Stimulated activated CD4-positive, alpha-beta T cell treated with anti-CD3 and anti-CD28 coated beads, Interleukin-15, amount 100 ng/mL, for 48 hours (primary cell): ENCODE measurements at places on chromosomes 2 and 18.
A peak's percentile ranks its signal among the peaks of the same experiment; 100 is the strongest.

- no peak for DNase-seq
Observed at GRCh38 chr2:173358616-173359015, 3.9 kb downstream of the CDCA7 start.

DNA sequence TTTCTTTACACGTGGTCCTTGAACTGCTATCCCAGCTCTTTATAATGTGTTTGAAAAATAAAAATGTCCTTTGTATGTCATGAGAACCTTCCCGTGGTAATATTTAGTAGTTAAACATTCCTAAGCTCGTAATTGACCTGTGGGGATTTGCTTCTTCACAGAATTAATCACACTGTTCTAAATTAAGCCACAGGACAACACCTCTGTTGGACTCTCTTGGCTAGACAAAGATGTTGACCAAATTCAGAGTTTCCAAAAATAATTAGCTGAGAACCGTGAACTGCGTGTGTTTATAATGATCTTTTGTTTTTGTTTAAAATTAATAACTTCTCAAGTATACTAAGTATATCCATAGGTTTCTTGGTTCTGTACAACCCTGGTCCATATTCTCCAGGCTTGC lies 146.1 kb downstream of the GBX2 start:
- no peak for DNase-seq

- DNase-seq = no peak
Observed at GRCh38 chr2:105894327-105894944, 149.7 kb downstream of the NCK2 start.

GRCh38 chr2:38973266-38973665 lies 83.6 kb downstream of the ARHGEF33 start:
- no peak for DNase-seq

DNA sequence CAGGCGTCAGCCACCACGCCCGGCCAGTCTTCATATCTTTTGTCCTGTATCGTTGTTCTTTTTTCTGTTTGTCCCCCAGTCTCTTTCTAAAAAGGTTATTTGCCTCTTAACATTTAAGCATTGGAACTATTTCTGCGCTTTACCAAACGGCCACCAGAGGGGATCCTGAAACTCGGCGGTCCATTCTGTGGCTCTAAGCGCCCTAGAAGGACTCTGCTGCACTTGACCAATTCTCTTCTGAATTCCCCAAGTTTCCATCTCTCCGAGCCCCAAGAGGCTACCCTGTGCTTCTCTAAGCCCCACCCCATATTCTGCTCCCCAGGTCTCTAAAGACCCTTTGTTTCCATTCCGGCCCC lies 33.1 kb upstream of the REG3G start:
- DNase-seq = no peak

GRCh38 chr2:53353135-53354114 lies 414.2 kb upstream of the CHAC2 start:
- no peak for DNase-seq

- DNase-seq = no peak
Observed at GRCh38 chr2:130334026-130334425, 8.7 kb upstream of the IMP4 start.

GRCh38 chr2:236628981-236629605 lies 59.5 kb downstream of the ACKR3 start:
- no peak for DNase-seq

GRCh38 chr18:22831441-22831904 lies 101.7 kb upstream of the RBBP8 start:
- peak; percentile 3 for DNase-seq

- DNase-seq = no peak
Observed at GRCh38 chr2:201642086-201642578, 1.2 kb downstream of the TMEM237 start.

GRCh38 chr18:66641056-66641455 lies 37.2 kb upstream of the CDH19 start:
- DNase-seq = no peak

- DNase-seq = no peak
Observed at GRCh38 chr2:213691351-213691750, 407.1 kb downstream of the SPAG16 start.

DNA sequence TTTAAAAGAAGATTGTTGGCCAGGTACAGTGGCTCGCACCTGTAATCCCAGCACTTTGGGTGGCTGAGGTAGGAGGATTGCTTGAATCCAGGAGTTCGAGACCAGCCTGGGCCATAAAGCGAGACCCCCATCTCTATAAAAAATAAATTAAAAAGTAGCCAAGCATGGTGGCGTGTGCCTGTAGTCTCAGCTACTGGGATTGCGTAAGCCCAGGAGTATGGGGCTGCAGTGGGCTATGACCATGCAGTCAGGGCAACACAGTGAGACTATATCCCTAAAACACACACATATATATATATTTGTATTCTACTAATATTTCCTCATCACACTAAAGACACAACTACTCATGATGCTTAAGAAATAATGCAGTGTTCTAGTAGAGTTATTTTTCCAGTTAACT lies 7.1 kb downstream of the HDHD2 start:
- DNase-seq = no peak

DNA sequence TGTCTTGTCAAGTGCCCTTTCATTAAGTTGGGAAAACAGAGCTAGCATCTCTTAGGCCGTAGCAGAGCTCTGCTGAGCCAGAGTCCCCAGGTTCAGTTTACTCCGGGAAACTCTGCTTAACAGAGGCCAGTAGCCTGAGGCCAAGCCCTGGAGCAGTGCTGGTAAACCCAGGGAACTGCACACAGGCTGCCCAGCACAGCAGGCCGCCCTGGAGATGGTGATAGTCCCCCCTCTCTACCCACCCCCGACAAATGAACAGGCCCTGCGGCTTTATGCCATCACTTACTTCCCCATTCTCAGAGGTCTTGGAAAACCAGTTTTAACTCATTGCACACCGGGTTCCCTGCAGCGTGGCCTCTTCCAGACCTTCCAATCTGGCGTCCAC lies 3.5 kb downstream of the CNNM4 start:
- DNase-seq = no peak

DNA sequence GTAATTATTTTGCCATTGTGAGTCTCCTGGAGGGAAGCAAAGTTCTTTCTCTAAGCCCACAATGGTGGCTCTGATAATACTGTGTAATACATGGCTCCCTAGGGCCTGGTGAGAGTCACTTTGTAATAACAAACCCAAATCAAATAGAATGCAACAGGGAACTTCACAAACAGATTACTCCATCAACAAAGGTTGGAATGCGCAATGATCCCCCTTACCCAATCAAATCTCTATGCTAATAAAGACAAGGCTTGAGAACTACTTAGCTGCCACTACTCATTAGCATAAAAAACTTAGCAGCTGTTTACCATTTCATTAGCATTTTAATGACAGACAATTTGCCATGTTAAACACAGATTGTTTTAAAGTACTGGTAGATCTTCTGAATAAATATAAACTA lies 285.6 kb upstream of the SESTD1 start:
- no peak for DNase-seq

DNA sequence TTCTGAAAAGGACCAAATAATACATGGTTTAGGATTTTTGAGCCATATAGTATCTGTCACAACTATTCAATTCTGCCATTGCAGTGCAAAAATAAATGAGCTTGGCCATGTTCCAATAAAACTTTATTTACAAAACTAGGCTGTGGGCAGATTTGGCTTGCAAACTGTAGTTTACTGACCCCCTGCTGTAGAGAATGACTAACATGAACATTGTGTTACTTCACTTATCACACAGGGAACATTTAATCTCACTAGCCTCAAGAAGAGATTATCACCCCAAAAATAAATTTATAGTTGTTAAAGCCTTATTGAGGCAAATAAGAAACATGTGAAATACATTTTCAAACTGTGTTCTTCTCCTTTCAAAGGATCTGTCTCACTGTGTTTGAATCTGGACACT lies 766.2 kb downstream of the MBD2 start:
- no peak for DNase-seq

GRCh38 chr2:116879650-116880160 lies 934.8 kb upstream of the DDX18 start:
- no peak for DNase-seq

- DNase-seq = no peak
Observed at GRCh38 chr18:64438178-64438577, 289.3 kb upstream of the LINC00305 start.

DNA sequence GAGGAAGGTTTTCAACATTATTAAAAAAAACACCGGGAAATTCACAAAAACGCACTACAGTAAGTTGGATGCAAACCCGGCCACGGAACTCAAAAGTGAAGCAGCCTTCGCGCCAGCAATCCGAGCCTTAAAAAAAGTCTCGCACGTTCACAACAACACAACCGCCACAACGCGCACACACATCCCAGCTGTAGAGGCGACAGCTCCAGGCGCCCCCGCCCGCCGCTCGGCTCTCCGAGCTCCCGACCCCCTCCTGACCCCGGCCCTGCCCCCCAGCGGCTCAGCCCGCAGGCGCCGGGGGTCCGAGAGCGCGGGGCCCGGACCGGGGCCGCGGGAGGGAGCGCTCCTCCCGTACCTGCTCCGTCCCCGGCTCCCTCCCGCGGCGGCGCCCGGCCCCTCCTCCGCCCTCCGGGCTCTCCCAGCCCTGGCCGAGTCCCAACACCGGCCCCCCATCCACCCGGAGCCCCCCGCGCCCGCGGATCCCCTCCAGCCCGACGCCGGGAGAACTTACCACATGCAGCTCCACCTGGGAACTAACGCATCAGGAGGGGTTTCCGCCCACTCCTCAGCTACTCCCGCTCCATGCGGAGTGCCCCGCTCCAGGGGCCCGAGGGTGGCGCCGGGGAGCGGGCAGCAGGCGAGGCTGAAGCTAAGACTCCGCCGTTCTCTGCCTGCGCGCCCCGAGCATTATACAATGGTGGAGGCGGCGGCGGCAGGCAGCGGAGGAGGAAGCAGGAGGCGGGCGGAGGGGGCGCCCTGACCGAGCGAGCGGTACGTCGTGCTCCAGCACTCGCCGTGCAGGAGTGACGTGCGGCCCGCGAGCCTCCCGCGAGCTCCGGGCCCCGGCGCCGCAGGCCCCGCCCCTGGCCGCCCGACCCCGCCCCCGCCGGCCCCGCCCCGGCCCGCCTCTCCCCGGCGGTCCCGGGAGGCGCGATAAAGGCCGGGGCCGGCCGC lies at the start of gene SERTAD2:
Gene SERTAD2, minus strand, starts transcription at position 805 of the 954 bp plus-strand sequence. CDS start 17,042 bp downstream, outside the sequence.
- DNase-seq = no peak

GRCh38 chr2:189287982-189288521 lies 108.5 kb upstream of the COL5A2 start:
- no peak for DNase-seq

- DNase-seq = no peak
Observed at GRCh38 chr2:212330263-212330662, 208.3 kb downstream of the ERBB4 start.

GRCh38 chr2:235068701-235069100 lies 116.9 kb downstream of the SH3BP4 start:
- DNase-seq = no peak

DNA sequence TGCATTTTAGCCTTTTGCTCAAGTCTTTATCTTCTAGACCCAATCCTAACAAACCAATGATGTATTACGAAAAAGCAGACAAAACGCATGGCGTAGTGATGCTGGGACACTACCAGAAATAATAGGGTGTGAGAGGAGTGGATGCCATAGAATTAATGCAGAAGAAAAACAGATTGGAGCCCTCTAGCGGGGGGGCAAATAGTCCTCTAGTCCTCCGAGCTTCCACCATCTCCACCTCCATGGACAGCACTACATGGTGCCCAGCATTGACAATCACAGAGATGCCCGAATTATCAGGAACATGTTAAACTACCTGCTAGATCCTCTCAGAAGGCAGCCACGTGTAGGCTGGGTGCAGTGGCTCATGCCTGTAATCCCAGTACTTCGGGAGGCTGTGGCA lies 15.4 kb upstream of the ROCK2 start:
- DNase-seq = no peak

- no peak for DNase-seq
Observed at GRCh38 chr2:127310980-127311379, 17.0 kb upstream of the ERCC3 start.

DNA sequence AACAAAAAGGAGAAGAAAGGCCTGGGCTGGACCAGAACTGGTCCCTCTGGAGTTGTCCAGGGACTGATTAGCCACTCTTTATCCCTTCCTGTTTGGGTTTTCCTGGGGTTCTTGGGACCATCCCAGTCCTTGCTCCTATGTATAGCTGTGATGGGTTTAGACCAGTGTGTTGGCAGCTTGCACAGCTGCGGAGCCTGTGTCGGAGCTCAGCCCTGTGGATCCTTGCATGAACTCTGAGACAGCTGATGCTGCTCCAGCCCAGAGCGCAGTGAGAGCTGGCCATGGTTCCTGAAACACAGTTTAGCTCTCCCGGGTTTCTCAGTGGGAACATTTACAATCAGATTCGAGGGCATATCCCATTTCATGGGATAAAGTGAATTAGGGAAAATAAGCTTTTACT lies 16.9 kb downstream of the IMPA2 start:
- DNase-seq = no peak

- no peak for DNase-seq
Observed at GRCh38 chr2:71223767-71224333, 3.1 kb downstream of the PAIP2B start.

DNA sequence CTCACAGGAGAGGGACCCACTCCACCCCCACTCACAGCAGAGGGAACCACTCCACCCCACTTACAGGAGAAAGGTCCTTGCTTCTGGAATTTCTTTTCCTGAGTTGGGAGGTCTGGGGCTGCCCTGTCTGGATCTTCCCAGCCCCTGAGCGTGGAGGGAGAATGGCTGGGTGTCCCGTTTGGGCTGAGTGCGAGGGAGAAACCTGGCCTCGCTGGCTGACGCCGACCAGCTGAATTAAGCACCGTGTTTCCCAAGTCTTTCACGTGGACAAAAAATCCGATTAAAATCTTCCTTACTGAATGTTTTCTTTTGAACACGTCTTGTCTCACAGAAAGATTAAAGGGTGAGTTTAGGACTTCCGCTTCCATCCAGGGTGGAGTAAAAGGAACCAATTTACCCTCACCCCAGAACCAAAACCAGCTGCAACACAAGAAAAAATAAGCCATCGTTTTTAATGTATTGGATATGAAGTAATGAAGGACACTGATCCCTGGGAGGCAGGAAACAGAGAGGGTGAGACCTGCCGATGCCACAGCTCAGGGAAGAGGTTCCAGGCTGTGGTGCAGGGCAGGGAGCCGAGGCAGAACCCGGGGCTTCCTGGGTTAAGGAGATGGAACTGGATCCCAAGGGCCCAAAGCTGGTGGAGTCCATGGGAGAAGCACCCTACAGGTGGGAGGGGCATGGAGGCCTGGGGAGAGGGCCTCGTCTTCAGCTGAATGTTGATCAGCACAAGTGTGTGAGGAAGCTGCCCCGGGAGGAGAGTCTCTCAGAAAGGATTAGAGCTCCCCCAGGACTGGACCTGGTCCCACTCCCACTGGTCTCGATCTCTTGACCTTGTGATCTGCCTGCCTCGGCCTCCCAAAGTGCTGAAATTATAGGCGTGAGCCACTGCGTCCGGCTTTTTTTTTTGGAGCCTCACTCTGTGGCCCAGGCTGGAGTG lies 60.3 kb downstream of the RTP5 start:
- DNase-seq = no peak

GRCh38 chr2:20516646-20517341 lies 69.9 kb downstream of the RHOB start:
- no peak for DNase-seq

DNA sequence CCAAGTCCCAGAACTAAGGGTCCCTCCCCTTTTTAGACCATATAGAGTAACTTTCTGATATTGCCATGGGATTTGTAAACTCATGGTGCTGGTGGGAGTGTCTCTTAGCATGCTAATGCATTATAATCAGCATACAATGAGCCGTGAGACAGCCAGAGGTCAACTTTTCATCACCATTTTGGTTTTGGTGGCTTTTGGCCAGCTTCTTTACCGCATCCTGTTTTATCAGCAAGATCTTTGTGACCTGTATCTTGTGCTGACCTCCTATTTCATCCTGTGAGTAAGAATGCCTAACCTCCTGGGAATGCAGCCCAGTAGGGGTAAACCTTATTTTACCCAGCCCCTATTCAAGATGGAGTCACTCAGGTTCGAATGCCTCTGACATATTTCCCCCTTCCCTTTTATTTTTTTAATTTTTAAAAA lies 148.2 kb downstream of the PHLPP1 start:
- no peak for DNase-seq
